Activated CD8-positive, alpha-beta memory T cell treated with anti-CD3 and anti-CD28 coated beads for 36 hours (primary cell): ENCODE measurements at places on chromosomes 5 and 9. TPM values are rescaled to one million over a fixed set of nuclear protein-coding genes. Genes with fewer than 3 reads are reported as not detected.

Gene ENG
- total RNA-seq, result 20.5 TPM

Gene AQP7
- total RNA-seq, result not detected

Gene DNM1
- 0.40 TPM for total RNA-seq

Gene COL23A1
- 0.11 TPM for total RNA-seq

Gene C1QTNF3
- 1.3 TPM for total RNA-seq

Gene NOXA1
- total RNA-seq, result 0.40 TPM

Gene IFNA10
- not detected for total RNA-seq

Gene SOX30
- total RNA-seq, result 0.15 TPM

Gene ADAMTS2
- total RNA-seq, result not detected

Gene PRRC1
- 39.2 TPM for total RNA-seq

Gene SIGMAR1
- 147 TPM for total RNA-seq

Gene SUSD3
- 15.7 TPM for total RNA-seq

Gene TAF11L5
- total RNA-seq, result not detected

Gene PCDHB4
- total RNA-seq, result not detected

Gene ASPN
- not detected for total RNA-seq
